ENCODE measurements at places on chromosomes 5 and 9.

DNA sequence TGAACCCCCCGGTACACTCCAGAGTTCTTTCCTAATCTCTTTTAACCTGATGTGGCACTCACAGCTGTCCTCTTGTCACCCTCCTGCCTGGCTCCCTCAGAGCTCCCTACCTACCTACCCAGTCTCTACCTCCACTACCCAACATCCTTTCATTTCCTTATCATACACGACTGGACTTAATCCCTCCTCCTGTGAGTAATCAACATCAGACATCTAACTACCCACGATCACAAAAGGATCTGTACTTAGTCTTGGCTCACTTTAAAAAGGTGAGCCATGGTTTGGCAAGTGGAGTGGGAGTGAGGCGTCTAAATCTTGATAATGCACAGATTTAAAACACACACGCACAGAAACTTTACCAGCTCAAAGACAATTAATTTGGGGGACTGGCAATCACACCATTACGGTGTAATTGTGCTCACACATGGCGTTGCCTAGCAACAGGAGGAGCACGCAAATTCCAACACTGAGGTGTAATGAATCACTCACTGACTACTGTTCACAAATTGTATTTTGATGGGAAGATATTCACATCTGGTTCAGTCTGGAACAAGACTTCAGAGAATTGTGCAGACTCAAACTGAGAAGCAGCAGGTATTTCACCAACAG, 235.9 kb downstream of the EPB41L4A start:
- no peak for DNase-seq

DNA sequence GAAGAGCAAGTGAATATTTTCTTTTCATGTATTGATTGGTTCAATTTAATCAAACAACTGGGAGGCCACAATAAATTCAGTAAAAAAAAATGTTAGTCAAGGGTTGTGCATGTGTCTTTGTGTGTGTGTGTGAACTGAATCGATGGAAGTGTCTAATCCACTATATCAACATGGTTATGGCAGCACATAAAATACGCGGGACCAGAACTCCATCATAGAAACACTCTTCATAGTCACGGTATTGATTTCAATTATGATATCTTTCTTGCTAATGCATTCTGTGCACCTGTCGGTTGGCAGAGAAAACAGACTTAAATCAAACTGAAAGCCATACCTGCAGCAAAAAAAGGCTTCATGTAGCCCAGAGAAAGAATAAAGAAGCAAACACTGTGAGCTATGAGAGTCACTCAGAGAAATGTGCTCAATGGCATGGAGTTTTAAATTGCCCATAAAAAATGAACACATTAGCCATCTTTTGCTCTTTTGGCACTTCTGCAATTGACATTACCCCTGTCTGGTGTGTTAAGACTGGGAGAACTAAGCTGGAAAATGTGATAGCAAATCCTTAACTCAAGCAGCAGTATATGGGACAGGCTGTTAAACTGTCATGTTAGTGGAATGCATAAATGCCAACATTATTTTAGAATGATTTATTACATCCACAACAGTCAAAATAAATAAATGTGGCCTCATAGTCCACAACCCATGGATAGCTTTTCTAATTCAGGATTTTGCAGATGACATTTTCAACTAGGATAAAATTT, 642.4 kb upstream of the C9orf72 start:
- no peak for DNase-seq

- no peak for DNase-seq
These were observed 1991.3 kb upstream of the C9orf72 start for GRCh38 chr9:29564564-29564963.

DNA sequence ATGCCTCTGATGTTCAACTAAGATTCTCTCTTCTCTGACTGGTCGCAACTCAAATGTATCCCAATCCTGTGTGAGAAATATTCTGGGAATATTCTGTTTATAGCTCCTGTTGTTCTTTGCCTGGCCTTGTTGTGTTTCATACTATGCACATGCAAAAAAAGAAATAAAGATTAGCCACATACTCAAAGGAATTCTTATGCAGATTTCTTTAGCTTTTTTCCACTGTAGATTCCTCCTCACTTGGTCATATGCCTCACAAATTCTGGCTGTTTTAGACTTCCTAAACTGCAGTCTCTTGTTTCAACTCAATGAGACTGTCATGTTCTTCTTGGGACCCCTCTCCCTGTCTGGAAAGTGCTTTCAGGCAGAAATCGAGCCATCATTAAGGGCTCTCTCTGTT, 217.5 kb upstream of the SH3GL2 start:
- no peak for DNase-seq

DNA sequence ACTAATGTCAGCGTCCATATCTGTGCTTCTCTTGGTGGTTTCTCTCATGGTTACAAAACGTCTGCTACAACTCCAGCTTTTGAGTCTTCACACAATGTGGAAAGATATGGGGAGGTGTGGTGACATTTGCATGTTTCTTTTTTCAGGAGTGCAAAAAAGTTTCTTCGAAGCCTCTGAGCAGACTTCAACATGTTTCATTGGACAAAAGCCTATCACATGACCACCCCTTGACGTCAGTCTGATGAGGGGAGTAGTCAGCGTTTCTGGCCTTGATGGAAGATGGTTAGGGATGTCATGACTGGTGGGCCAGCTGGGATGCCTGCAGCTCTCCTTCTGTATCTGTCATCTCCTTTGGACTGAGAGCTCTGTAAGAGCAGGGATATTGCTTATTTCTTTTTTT, 61.4 kb downstream of the PTPDC1 start:
- no peak for DNase-seq

DNA sequence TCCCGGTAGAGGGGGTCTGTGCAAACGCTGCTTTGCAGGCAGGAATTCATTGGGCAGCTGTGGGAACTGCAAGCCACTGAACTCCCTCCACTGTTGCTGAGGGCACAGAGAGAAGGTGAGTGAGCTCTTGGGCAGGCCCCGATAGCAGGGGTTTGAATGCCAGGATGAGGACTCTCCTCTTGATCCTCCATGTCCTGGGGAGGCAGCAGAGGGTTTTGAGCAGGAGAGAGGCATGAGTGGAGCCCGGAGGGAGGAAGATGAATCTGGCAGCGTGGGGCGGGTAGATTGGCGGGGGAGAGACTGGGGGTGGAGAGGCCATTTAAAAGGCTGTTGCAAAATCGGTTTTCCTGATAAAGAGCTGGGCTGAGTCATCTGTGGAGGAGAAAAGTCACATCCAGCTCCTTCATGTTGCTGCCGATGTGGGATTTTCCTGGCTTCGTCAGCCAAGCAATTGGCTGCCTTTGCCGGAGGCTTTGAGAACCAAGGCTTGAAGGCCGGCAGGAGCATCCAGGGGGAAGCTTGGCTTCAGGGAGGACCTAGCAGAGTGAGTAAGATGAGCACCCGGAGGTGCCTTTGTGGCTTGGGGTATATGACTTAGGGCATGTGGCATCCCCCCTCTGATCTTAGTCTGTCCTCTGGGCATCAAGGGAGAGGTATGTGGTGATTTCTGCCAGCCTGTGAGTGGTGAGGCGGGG, at the start of gene SYNPO:
Gene SYNPO (plus strand): TSS at position 350 of the 695 bp plus-strand sequence. CDS start 7,616 bp downstream, outside the sequence.
- DNase-seq, result no peak

DNA sequence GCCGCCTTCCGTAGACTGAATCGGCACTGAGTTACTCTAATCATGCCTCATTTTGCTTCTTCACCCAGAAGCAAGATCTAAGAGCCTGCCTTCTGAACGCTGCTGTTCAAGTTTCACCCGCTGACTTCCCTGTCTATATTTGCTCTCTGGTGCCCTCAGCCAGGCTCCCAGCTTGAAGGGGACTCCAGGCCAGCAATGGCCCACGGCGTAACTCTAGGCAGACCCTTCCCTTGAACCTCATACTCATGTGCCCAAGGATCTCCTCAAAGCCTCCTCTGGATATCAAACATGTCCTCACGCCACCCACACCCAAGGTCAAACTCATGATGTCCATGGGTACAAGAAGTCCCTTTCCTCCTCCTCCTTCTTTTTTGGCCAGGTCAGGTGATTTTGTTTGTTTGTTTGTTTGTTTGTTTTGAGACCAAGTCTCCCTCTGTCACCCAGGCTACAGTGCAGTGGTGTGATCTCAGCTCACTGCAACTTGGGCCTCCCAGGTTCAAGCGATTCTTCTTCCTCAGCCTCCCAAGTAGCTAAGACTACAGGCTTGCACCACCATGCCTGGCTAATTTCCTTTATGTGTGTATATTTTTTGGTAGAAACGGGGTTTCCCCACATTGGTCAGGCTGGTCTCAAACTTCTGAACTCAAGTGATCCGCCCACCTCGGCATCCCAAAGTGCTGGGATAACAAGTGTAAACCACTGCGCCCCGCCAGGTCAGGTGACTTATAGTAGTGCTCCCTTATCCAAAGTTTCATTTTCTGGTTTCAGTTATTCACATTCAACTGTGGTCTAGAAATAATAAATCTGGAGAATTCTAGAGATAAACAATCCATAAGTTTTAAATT, 239.0 kb downstream of the SYK start:
- no peak for DNase-seq

DNA sequence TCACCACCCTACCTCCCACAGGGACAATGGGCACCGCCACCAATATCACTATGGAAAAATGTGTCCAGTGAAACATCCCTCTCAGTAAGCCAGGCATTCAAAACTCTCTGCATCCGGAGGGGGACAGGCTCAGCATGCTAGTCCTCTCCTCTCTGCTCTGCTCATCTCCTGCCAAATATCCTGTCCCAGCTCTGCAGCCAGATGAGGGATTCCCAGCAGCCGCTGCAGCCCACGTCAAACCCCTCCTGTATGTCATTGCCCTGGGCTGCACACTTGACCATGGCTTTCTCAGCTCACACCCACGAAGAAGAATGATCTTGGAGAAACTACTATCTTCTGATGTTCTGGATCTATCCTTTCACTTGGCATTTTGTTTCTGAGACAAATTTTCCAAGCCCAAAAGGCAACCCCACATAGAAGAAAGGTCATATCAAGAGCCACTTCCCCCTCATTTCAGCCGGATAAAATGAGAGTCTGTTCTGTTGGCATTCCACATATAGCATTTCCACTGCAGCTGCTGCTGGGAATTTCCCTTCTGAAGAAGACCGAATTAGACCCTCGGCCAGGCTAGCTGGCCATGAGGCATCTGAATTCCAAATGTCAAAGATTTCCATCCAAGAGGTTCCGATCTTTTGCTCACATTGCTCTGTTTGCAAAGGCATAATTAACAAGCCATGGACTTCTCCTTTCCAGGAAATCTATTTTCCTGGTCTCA, 338.0 kb downstream of the ACTL7B start:
- DNase-seq, result no peak

DNA sequence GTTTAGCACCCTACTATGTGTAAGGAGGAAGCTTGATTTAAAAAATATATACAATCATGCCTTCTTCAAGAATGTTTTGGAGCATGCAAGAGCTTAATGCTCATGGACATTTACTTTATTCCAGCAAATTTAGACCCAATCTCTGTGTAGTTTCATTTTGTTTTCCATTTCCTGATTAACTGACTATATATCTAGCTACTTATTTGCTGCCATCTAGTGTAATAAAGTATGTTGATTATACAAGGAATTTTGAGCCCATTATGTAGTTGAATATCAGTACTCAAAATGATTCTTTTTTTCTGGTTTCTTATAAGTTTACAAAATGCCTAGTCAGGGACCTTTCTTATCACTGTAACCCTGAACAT, 100.0 kb upstream of the CCDC152 start:
- no peak for DNase-seq

- no peak for DNase-seq
These were observed 50.8 kb upstream of the CTNNA1 start for GRCh38 chr5:138702166-138703077.

DNA sequence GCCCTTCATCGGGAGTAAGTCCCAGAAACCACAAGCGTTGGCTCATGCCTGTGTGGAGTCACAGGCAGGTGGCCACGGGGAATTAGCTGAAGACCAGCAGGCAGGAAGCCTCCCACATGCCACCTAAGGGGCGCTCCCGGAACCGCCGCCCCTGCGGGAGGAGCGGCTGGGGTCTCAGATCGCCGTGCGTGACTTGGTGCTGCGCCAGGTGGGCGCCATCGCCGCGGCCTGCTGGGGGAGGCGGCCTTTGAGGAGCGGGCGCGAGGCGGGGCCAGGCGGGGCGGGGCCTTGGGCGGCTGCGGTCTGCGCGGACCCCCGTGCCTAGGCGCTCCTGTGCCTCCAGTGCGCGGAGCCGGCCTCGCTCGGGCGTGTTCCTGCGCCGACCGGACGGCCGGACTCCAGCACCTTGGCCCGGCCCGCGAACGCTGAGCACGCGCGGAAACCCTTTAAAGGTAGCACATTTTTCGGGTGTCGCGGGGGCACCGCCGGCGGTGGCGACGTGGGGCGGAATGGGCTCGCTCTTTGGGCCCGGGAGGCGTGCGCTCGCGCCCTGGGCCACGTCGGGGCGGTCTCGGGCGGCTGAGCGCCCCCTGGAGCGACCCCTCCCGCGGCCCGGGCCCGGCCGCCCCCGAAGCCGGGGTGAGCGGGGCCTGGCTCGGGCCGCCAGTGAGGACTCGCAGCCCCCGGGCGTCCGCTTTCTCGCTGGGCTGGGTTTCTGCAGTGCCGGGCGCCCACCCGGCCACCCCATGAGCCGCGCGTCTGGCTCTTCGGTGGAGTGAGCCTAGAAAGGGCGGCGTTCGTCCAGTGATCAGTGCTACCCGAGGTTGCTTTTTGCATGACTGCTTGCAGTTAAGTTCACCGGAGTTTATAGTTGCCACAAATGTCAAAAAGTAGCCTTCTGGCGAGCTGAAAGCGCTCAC, 24.5 kb downstream of the LECT2 start:
- no peak for DNase-seq

- DNase-seq, result no peak
These were observed 69.0 kb upstream of the IRX1 start for GRCh38 chr5:3526551-3527185.

DNA sequence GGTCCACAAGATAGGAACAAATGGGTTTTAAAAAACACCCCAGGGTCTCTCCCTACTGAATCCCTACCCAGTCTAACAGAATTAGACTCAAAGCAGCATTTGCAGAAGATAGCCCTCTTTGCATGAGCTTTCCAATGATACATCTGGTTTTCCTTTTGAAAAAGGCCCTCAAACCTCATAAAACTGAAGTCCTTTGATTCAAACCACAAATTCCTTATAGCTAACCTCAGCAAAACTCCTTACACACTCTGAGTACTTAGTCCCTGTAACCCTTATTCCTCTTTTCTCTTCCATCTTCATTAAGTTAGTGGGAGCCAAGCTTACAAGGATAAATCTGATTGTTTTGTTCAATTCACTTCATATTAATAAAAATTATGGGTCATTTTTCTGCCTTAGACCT, 90.5 kb upstream of the TNC start:
- DNase-seq, result no peak

DNA sequence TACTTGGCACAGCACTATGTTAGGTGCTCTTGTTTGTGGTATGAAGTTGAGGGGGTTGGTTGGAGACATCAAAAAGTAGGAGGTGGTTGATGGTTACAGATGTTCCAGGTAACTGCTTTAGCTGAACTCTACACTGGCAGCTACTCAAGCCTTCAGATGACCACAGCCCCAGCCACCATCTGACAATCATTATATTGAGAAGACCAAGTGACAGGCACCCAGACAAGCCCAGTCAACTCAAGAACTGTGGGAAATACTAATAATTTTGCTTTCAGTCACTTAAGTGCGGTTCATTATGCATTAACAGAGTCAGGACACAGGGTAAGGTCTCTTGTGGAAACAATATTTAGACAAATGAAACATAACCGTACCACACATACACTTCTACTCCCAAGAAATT, 38.9 kb upstream of the SLIT3 start:
- DNase-seq, result no peak

GRCh38 chr5:138465261-138466124, at the start of gene EGR1:
EGR1 (plus strand) TSS chr5:138465479; CDS start chr5:138465762, 283 bp downstream.
- DNase-seq, result no peak

- no peak for DNase-seq
These were observed 99.9 kb upstream of the BNC2 start for GRCh38 chr9:16970321-16970720.

- DNase-seq, result no peak
These were observed 164.3 kb downstream of the SMC2 start for GRCh38 chr9:104258296-104259011.
